Heart left ventricle (tissue), 16 donors: ENCODE measurements at places on chromosomes 5 and 9. TPM values are rescaled to one million over a fixed set of nuclear protein-coding genes. Genes with fewer than 3 reads are reported as not detected.

Gene SPATA31A3
- not detected for total RNA-seq

Gene SYNPO
- total RNA-seq: 584 TPM

Gene TLE1
- total RNA-seq: 25.4 TPM

Gene DRD1
- total RNA-seq: not detected

Gene CATSPER3
- 0.98 TPM for total RNA-seq
